Natural killer cell (primary cell): ENCODE measurements at places on chromosomes 4 and X. TPM values are rescaled to one million over a fixed set of nuclear protein-coding genes. Genes with fewer than 3 reads are reported as not detected.

GRID2 gene
- total RNA-seq, result not detected

GASK1B gene
- total RNA-seq, result 1.1 TPM

KLHL34 gene
- not detected for total RNA-seq

FAM47A gene
- total RNA-seq, result not detected

- DNase-seq, result peak; percentile 33
Measured at GRCh38 chrX:1239681-1240142, 27.3 kb upstream of the CRLF2 start.

GRCh38 chr4:8235224-8235623 lies 34.3 kb upstream of the HTRA3 start:
- no peak for DNase-seq

- no peak for DNase-seq
Measured at GRCh38 chr4:48196758-48197504, 62.9 kb upstream of the TXK start.

- no peak for DNase-seq
Measured at GRCh38 chr4:52982946-52983340, 120.8 kb downstream of the RASL11B start.

- no peak for DNase-seq
Measured at GRCh38 chr4:98728871-98729270, 70.5 kb upstream of the TSPAN5 start.

DNA sequence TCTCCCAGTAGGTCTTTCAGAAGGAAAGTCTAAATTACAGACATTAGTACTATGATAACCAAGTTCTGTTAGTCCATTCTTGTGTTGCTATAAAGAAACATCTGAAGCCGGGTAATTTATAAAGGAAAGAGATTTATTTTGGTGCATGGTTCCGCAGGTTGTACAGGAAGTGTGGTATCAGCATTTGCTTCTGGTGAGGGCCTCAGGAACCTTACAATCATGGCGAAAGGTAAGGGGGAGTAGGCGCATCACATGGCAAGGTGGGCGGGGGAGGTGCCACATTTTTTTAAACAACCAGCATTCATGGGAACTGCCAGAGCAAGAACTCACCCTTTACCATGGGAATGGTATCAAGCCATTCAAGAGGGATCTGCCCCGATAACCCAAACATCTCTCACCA lies 26.2 kb upstream of the USP46 start:
- DNase-seq, result no peak

DNA sequence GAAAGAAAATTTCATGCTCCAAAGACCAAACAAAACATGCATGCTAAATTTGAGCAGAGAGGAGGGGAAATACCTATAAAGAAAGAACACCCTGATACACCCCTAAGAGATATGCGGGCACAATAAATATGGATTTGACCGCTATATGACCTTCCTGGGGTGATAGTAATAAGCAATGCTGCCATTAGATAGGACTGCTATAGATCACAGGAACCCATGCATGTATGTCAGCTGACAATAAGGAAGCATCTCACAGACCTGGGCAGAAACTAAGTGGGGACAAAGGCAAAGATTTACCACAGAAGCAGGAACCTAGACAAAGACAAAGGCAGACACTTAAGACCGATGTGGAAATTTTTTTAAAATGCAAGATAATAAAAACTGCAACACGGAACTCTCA lies 21.3 kb downstream of the ZNF721 start:
- no peak for DNase-seq
